Occipital lobe (tissue), 3 donors: ENCODE measurements at places on chromosomes 16 and 17. TPM values are rescaled to one million over a fixed set of nuclear protein-coding genes. Genes with fewer than 3 reads are reported as not detected.
A peak's percentile ranks its signal among the peaks of the same experiment; 100 is the strongest.

DNA sequence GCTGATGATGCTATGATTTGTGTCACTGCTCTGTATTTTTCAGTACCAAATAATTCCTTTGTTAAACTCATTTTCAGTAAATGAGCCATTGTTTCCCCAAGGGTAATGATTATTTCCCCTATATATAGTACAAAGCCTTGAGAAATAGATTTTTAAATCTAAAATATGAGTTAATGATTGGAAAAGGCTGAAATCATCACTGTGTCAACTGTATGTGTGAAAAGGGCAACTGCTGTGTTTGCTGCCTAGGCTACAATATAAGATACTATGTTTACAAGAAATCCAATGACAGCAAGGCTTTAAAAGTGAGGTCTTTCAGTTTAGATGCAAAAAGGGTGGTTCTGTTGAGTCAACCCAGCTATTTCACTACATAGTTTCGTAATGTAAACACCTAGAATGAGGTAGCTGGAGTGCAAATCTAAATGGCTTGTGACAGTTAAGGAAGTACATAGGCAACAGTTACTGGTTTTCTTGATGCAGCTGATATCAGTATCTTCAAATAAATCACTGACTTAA, 15.3 kb downstream of the NLK start:
- no peak for DNase-seq

- peak; percentile 37 for DNase-seq
Measured at GRCh38 chr17:81057079-81057730, 22.3 kb downstream of the BAIAP2 start.

GRCh38 chr17:67526700-67527099, 149.6 kb downstream of the PITPNC1 start:
- no peak for DNase-seq

DNA sequence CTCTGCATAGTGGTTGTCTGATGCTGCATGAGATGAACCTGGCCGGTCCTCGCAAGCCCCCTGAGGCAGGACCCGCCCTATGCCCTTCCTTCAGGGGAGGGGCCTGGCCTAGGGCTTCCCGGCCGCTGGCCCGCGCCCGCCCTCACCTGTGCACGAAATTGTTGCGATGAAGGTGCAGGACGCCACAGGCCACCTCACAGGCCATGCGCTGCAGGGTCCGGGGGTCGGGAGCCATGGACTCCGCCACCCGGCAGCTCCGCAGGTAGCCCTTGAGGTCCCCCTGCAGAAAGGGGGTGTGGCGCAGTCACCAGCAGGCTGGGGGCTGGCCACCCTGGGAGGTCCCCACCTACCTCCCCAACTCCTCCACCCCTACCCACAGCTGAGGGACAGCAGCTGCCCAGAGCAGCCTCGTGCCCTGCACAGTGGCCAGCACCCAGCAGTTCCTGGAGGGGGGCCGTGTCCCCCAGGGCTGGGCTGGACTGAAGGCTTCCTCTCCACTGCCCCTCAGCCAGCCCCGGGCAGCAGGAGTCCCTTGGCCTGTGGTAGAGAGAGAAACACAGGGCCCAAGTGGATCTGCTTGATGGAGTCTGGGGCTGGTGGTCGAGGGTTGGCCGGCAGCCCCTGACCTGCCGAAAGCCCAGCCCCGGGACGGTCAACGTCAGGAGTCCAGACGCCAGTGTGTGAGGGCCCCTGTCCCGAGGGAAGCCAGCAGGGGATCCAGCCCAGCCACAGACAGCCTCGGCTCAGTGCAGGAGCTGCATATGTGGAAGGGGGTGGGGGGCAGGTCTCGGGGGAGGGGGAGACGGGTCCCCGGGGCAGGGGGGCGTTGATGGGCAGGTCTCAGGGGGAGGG, 38.8 kb upstream of the PVALEF start:
- DNase-seq = peak; percentile 29

DNA sequence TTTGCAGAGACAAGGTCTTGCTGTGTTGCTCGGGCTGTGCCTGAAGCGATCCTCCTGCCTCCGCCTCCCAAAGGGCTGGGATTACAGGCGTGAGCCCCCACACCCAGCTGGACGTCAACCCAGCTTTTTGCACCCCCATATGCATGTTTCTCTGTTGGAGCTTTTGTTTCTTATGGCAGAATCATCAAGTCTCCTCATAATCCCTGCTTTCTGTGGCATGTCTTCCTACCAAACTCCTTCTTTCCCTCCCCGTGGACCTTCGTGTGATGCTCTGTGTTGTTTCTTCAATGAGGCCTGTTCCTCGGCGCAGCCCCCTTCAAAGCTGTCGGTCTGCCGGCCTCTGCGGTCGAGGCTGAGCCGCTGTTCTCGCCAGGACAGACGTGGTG, 71.6 kb downstream of the METRNL start:
- DNase-seq = no peak

DNA sequence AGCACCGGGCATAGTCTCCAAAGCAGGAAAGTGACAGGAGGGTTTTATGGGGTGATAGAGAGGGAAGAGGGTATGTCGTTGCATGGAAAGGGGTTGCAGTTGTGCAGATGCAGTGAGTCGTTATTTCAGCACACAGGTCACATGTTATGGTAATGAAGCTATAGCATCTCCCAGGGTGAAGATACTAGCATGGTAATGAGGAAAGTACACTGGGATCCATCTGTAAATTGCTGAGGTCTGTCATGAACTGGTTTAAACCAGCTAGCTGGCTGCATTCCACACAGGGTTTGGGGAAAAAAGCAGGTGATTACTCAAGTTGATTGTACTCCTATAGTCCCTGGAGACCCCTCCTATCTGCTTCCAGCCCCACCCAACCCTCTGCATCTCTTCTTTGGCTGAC, 11.7 kb downstream of the COX11 start:
- no peak for DNase-seq

GRCh38 chr17:67594115-67594880, 123.4 kb upstream of the NOL11 start:
- DNase-seq = no peak

DNA sequence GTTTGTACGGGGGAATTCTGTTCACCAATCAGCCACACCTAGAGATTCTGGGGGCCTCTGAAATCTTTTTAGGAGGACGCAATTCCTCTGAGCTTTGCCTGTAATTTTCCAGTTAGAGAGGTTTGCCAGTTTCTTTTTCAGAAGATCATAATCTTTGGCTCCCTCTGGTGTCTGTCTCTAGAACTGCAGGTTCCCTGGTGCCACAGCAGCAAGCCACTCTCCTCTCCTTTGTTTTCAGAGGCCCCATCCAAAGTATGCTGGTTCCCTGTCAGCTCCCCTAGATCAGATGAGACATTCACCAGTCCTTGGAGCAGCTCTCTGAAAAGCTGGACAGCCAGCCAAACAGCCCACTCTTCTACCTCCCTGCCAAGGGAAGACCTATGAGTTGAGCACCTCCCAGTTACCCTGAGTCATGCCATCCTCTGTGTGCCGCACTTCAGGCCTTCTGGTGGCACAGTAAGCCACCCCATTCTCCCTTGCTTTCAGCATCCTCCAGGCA, 36.1 kb downstream of the RNF112 start:
- peak; percentile 74 for DNase-seq

GRCh38 chr17:17387017-17387497, 83.9 kb downstream of the NT5M start:
- no peak for DNase-seq

GRCh38 chr17:61058066-61058465, 341.6 kb upstream of the TBX2 start:
- no peak for DNase-seq

DNA sequence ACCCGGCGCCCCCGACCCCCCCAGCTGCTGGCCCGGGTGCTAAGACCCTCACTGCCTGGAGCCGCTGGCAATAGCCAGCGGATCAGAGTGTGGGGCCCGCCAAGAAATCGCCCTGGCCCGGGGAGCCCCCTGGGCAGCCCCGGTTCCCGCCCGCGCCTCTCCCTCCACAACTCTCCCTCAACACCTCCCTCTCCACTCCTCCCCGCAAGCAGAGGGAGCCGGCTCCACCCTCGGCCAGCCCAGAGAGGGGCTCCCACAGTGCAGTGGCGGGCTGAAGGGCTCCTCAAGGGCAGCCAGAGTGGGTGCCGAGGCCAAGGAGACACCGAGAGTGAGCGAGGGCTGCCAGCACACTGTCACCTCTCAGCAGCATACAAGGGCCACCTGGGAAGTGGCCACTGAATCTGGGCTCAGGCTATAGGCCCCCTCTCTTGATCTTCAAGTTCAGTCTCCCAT, 385.5 kb downstream of the SEC14L1 start:
- DNase-seq = no peak

GRCh38 chr16:75229172-75230031, 10.6 kb downstream of the CTRB1 start:
- DNase-seq = no peak

DNA sequence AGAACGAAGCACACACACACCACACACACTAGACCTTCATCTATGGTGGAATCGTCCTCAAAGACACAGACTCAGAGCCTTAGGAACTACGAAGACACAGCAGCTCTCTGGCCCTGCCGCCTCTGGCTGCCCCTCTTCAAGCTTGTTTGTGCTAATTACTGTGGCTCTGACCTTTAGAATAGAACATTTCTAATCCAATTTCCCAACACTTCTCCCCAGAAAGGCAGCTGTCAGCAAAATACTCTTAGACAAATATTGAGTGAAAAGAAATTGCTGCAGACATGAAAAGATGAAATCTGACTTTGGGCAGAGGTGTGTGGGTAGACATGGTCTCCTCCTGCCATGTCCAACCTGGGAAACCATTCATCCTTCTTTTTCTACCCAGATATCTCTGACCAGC, 152.0 kb upstream of the DNAH9 start:
- DNase-seq = no peak

Gene RAC3
- total RNA-seq = 76.0 TPM

Gene B3GNT9
- 1.2 TPM for total RNA-seq

Gene FOXL1
- 0.47 TPM for total RNA-seq

Gene SLC25A11
- total RNA-seq = 44.6 TPM

Gene CDK5R1
- total RNA-seq = 255 TPM

Gene BOLA2B
- total RNA-seq = 12.5 TPM

Gene PPP1R1B
- total RNA-seq = 8.1 TPM
